ENCODE measurements at places on chromosomes 7 and 10.
A peak's percentile ranks its signal among the peaks of the same experiment; 100 is the strongest.

DNA sequence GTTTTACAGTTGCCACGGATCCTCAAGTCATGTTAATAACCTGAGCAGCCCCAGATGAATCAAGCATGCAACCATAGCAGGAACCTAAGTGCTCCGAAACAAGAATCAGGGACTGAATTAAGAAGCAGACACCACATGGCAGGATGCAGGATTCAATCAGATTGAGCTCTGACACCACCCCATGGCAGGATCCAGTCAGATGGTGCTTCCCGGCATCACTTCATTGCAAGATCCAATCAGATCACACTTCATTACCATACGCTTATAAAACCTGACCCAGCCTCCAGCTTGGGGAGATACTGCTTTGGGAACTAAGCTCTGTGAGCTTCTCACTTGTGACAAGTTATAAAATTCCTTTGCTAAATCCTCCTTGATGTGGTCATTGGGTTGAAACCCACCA is 55.3 kb downstream of the ABCB4 start:
- no peak for DNase-seq

GRCh38 chr10:58641095-58641531 is 128.4 kb downstream of the BICC1 start:
- DNase-seq: peak; percentile 16

- no peak for DNase-seq
Observed at GRCh38 chr7:149430192-149430591, 30.7 kb downstream of the ZNF777 start.

- DNase-seq: no peak
Observed at GRCh38 chr7:47264021-47264651, 317.8 kb downstream of the TNS3 start.

- no peak for DNase-seq
Observed at GRCh38 chr10:125982260-125982948, 86.0 kb downstream of the FANK1 start.

Data from HuH-7.5 (cell line).